ENCODE measurements at places on chromosomes 5 and 9.
A peak's percentile ranks its signal among the peaks of the same experiment; 100 is the strongest.

GRCh38 chr9:16343249-16344237 is 526.9 kb downstream of the BNC2 start:
- no peak for DNase-seq

- DNase-seq = peak; percentile 84
These were observed 76.2 kb downstream of the STK10 start for GRCh38 chr5:172111852-172112225.

- no peak for DNase-seq
These were observed 59.3 kb upstream of the RIOK2 start for GRCh38 chr5:97242341-97242740.

GRCh38 chr5:83099445-83099844 is 22.1 kb downstream of the XRCC4 start:
- DNase-seq = no peak

GRCh38 chr9:129245276-129245675 is 67.2 kb upstream of the IER5L start:
- no peak for DNase-seq

GRCh38 chr5:14337593-14337992 is 194.5 kb downstream of the TRIO start:
- DNase-seq = no peak

DNA sequence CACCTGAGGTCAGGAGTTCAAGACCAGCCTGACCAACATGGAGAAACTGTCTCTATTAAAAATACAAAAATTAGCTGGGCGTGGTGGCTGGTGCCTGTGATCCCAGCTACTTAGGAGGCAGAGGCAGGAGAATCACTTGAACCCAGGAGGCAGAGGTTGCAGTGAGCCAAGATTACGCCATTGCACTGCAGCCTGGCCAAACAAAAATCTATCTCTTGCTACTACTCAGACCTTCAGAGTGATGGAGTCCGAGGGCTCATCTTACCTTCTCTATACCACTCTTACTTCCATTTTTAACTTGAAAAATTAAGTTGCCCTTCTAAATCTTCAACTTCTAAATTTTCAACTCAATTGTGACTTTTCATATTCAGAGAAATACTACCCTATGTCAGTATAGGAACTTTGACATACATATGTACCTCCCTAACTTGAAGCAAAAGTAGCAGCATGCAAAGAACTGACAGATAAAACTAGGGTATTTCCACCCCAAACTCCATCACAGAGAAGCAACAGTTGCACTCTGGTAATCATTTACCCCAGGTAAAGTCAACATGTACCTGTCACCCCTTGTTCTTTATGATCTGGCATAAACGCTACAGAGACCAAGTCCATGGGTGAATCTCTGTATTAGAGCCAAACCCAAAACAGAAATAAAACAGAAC is 11.4 kb downstream of the ZFAND5 start:
- DNase-seq = no peak

GRCh38 chr9:137411645-137412380 is 11.1 kb downstream of the EXD3 start:
- DNase-seq = peak; percentile 49

DNA sequence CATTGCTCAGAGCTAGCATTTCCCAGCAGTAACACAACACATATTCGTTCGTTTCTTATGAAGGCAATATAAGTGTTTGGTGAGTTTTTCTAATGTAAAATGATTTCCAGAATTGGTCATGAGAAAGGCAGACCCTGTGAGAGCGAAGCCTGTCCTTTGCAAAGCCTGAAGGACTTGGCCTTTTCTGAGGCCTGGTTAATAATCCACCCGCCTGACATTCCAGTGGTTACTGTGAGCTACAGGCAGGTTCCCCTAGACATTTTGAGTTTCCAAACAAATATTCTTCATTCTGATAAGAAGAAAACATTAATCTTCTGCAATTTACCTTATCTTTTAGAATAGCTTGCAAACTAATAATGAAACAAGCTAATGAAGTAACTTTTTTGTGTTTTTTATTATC is 38.0 kb downstream of the ADAMTS16 start:
- DNase-seq = no peak
